Activated CD4-positive, alpha-beta T cell treated with anti-CD3 and anti-CD28 coated beads, Interleukin-2, amount 50 U/mL, for 1 hour (primary cell): ENCODE measurements at places on chromosomes 5 and 9.
A peak's percentile ranks its signal among the peaks of the same experiment; 100 is the strongest.

DNA sequence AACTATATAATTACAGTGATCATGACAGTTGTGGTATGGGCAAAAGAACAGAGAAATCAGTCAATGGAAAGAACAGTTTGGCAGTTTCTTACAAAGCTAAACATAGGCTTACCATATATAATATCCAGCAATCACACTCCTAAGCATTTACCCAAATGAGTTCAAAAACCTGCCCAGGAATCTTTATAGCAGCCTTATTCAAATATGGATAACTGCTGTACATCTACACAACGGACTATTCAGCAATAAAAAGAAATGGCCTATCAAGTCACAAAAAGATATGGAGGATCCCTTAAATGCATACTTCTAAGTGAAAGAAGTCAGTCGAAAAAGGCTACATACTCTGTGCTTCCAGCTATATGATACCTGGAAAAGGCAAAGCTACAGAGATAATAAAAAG, 36.6 kb downstream of the ERMP1 start:
- DNase-seq = no peak

DNA sequence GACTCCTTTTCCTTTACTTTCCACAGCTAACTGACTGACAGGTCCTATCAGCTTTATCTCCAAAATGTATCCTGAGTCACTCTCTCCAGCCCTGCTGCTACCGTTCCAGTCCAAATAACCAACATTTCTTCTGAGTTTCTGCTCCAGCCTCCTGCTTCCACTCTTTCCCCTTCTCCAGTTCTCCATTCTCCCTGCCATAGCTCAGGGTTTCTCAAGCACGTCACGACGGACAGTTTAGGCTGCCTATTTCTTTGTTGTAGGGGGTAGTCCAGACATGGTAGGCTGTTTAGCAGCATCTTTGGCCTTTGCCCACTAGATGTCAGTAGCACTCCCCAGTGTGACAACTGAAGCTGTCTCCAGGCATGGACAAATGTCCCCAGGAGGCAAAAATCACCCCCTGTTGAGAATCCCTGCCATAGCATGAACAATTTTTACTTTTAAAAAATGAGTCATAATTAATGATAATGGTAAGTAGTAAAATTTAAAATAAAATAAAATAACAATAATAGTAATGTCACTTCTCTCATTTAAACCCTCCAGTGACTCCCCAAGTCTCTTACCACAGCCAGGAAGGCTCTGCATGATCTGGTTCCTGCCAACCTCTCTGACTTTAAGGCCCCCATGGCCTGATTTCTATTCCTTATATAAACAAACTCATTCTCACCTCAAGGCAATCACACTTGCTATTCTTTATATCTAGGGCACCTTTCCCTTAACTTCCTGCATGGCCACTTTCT, 105.4 kb upstream of the FER start:
- DNase-seq = peak; percentile 36

- no peak for DNase-seq
Observed at GRCh38 chr9:87267251-87268070, 230.2 kb upstream of the DAPK1 start.

GRCh38 chr9:107665057-107665456, 175.5 kb upstream of the KLF4 start:
- no peak for DNase-seq

- DNase-seq = no peak
Observed at GRCh38 chr9:133151601-133152525, 11.9 kb downstream of the GBGT1 start.

DNA sequence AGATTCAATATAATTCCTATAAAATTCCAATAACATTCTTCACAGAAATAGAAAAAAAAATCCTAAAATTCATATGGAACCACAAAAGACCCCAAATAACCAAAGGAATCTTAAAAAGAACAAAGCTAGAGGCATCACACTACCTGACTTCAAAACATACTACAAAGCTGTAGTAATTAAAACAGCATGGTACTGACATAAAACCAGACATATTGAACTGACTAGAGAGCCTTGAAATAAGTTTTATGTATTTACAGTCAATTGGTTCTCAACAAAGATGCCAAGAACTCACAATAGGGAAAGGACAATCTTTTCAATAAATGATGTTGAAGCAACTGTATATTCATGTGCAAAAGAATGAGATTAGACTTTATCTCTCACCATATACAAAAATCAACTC, 36.9 kb downstream of the BTNL9 start:
- DNase-seq = no peak

GRCh38 chr5:53478411-53479044, 1.9 kb upstream of the FST start:
- no peak for DNase-seq

DNA sequence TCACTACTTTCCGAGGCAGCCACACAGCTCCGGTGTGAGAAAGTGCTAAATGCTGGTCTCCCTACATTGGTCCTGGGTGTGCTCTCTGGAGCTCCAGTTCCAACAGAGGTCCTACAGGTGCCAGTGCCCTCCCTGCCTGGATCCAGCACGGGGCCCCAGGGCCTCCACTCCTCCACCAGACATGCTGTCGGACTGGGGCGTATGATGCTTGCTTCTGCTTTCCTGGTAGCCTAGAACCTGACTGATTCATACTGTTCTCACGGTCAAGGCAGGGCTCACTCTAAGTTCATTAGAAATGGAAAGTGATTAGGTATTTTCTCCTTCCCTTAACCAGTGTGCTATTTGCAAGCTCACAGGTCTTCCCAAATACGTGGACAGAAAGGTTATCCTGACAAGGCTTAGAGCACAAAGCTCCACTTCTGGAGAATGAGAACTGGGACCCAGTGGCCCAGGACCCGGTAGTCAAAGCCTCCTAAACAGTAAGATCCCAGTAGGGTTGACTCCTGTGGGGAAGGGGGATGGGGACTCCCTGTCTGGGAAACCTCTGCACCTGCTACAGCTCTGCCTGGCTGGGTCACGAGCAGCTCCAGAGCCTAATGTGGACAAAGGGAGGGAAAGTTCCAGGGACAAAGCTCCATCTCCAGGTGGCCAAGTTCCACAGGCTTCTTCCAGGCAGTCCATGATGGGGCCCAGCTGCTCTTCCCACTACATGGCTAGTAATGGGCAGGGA, 98.1 kb downstream of the PAX5 start:
- DNase-seq = no peak

DNA sequence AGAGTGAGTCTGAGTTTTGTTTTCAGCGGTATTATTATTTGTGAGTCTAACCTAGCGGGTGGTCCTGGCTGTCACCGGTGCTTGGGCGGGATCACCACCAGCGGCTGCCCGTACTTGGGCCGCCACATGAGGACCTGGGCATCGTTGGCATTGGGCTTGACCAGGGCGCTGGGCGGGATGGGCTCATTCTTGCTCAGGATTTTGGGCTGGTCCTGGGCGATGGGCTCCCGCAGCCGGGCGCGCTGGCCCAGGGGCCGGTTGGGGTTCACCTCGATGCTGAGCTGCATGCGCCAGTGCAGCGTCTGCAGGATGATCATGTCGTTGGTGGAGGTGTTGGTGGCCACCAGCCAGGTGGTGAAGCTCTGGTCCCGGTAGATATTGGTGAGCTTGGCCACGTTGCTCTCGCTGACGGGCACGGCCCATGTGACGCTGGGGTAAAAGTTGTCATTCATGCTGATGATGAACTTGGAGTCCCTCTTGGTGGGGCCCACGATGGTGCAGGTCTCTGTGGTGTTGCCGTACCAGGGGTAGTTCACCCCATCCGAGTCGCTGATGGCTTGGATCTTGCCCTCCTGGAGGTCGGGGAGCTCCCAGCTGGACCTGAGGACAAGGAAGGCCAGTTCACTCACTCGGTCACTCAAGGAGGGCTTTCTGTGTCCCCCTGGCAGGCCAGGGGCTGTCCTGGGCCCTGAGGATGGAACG, 15.4 kb downstream of the FAM78A start:
- DNase-seq = no peak

- no peak for DNase-seq
Observed at GRCh38 chr9:91698266-91698665, 251.8 kb downstream of the ROR2 start.

DNA sequence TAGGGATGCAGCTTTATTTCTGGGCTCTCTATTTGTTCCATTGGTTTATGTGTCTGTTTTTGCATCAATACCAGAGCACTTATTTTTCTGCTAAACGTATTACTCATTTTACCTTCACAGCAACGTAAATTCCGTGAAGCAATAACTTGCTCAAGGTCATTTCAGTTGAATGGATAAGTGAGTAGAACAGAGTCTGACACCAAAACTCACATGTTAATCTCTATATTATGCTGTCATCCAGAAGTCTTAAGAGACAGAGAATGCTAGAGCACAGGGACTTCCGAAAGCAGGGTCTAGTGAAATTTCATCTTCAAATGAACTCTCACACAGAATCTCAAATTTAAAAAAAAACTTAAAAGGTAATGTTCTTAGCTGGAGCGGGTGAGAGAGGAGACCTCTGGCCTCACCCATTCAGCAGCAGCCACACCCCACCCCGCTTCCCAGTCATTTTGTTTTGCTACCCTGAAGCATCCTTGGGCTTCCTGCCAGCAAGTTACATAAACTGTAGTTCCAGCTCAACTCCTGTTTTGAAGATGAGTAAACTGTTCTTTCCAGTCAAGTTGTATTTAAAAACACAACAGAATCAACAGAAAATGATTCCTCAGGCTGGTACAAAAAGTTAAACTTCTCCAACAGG, 69.3 kb downstream of the TRIM36 start:
- DNase-seq = no peak

DNA sequence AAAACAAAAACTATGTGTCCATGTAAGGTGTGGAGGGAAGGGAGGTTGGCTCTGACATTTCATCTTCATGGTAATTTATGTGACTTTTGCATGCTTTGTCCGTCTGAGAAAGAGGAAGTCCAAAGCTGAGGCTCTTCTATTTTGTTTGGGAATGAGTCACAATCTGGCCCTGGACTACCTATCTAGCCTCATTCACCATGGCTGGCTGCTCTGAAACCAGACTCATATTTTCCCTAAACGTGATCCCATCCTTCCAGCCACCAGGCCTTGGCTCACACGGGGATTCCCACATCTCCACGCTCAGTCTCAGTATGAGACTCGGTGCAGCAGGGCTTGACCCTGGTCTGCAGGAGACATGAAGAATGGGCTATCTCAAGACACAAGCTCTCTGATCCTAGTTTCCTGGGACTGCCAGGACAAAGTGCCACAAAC, 672.8 kb downstream of the ACTL7B start:
- no peak for DNase-seq

GRCh38 chr5:28822071-28822470, 1783.7 kb upstream of the CDH9 start:
- DNase-seq = no peak

DNA sequence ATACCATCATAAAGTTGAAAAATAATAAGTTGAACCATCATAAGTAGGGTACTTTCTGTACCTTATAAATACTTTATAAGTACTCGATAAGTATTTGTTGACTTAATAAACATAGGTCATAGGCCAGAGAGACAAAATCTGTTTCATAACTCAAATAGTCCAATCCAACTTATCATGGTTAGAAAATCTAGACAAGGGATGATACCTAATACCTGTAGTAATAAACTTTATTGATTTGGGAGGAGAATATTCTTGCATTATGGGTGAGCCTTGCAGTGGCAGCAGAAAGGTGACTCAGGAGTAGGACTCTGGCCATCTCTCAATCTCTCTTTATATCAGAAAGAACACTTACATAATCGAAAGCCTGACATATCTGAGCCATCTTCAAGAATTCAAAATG, 466.8 kb upstream of the GRIN3A start:
- DNase-seq = no peak
